ENCODE measurements at places on chromosomes 13 and 19. TPM values are rescaled to one million over a fixed set of nuclear protein-coding genes. Genes with fewer than 3 reads are reported as not detected.

DNA sequence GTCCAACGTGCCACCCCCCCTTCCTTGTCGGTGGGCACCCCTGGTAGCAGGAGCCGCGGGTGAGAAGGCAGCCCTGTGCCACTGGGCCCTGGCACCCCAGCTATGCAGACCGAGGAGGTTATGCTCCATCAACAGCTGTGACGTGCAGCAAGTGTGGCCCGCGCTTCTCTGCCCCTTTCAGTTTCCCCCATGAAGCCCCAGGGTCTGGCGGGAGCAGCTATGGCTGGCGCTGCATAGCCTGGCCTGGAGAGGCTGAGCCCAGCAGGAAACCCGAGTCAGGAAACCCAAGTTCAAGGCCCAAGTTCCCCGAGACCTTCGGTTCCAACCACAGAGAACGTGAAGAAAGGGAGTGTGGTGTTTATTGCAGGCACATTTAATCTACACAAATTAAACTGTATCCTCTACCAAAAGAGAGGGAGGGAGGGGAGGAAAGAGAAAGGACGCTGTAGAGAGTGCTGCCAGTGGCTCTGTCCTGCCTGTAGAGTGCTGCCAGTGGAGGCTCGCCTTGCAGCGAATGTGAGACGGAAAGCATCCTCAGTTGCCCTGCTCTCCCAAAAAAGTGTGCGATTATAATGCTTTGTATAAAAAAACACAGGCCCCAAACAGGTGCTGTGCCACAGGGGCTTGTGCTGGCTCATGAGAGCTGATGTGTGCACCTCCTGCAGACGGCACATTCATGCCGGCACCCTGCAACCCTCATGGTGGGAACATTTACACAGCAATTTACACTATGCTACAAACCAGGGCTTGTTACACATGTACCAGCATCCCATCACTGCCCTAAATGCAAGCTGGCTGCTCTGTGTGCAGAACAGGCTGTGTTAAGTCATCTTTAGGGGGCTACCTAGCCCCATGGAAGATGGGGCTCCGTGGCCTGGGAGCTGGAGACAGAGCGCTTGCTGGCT lies 16.3 kb downstream of the POP4 start:
- DNase-seq, result peak; percentile 44

DNA sequence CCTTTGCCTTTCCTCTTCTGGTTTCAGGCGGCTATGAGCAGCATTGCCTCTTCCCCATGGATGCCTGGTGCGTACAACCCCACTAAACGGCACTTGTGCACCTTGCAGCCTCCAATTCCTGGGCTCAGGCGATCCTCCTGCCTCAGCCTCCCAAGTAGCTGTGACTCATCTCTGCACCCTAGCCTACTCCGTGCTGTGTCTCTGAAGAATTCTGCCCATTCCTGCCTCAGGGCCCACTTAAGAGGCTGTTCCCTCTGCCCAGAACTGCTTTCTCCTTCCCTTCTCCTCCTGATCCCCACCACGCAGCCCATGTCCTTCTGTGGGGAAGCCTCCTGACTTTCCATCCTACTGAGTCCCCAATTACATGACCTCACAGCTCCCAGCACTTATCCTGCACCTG lies 142.2 kb upstream of the ZNF507 start:
- no peak for DNase-seq

- DNase-seq, result no peak
These were observed 56.9 kb downstream of the NFIC start for GRCh38 chr19:3423183-3423829.

Gene POGLUT2
- 10.5 TPM for total RNA-seq

DNA sequence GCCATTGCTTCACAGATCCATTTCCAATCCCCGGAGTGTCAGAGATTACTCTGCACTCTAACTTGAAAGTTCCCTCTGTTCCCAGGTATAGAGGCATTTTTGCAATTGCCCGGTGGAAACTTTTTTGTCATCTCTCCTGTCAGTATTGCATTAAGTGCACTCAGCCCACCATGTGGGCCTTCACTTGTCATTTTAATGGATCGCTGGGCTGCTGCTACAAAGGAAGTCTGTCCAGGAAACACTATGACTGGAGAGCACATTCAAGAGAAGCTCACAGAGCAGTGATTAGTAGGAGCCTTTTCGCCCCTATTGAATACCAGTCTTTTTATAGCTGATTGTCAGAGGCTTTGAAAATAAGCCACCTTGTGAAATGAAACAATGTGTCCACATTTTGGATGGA lies 180.9 kb downstream of the B3GLCT start:
- DNase-seq, result no peak

DNA sequence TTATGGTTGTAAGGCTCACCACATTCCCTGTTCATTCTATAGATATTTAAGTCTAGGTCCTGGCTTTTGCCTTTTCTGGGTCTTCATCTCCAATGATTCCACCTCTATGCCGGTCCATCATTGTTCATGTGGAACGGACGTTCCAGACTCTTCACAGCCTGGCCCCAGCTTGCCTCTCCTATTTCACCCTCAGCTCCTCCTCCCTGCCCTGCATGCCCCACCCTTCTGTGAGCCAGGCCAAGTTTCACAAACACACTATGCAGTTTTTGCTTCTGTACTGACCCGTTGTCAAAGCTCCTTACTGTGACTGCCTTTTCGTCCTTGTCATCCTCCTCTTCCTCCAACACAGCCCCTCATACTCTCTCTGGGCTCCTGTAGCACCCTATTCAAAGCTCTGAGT lies 31.3 kb downstream of the TEX26 start:
- DNase-seq, result no peak

GRCh38 chr13:25415241-25415640 lies 43.5 kb downstream of the ATP8A2 start:
- no peak for DNase-seq

Gene GPR4
- not detected for total RNA-seq

Gene PTH2
- total RNA-seq, result not detected

Measured in activated CD4-positive, alpha-beta memory T cell treated with anti-CD3 and anti-CD28 coated beads, Interleukin-2, amount 10 ng/mL, durations not matched to agents 7 days and 5 days (primary cell).